ENCODE measurements at places on chromosomes 12 and 14.

DNA sequence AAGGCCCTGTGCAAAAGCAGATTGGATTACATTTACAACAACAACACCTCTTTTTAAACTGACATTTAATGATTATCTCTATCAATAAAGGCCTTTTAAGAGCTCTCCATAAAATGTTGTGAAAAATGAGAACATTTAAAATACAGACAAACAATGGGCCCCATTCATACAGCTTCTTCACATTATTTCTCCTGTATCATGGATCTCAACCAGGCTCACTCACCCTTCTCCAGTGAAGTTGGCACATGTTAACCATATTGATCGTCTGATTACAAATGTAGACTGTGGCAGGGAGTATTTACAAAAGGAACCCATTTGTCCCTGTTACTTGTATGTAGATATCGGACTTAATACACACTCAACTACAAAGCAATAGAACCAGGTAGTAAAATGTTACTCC is 220.2 kb upstream of the BTG1 start:
- no peak for DNase-seq

DNA sequence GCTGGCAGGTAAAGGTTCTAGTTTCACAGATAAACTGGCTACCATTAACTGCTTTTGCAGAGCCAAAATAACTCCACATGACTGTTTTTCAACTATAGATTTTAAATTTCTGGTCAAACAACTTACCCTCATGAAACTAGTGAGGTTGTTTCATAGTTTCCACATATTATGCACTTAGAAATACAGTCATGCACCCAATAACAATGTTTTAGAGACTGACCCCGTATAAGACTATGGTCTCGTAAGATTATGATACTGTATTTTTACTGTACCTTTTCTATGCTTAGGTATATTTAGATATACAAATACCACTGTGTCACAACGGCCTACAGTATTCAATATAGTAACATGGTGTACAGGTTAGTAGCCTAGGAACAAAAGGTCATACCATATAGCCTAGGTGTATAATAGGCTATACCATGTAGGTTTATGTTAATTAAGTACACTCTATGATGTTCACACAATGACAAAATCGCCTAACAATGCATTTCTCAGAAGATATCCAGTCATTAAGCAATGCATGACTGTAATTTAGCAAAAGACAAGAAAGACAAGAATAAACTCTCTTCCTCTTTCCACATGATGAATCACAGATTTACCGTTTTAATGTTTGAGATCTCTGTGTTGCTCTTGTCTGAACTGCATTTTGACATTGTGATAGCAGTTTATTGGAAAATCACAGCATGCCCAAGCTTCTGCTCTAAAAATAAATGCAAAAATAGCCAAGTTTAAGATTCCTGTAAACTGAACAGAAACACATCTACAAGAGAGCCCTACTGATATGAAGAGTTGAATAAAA is 17.1 kb downstream of the DICER1 start:
- no peak for DNase-seq

- DNase-seq, result no peak
These were observed 76.3 kb upstream of the NOS1 start for GRCh38 chr12:117437516-117438255.

DNA sequence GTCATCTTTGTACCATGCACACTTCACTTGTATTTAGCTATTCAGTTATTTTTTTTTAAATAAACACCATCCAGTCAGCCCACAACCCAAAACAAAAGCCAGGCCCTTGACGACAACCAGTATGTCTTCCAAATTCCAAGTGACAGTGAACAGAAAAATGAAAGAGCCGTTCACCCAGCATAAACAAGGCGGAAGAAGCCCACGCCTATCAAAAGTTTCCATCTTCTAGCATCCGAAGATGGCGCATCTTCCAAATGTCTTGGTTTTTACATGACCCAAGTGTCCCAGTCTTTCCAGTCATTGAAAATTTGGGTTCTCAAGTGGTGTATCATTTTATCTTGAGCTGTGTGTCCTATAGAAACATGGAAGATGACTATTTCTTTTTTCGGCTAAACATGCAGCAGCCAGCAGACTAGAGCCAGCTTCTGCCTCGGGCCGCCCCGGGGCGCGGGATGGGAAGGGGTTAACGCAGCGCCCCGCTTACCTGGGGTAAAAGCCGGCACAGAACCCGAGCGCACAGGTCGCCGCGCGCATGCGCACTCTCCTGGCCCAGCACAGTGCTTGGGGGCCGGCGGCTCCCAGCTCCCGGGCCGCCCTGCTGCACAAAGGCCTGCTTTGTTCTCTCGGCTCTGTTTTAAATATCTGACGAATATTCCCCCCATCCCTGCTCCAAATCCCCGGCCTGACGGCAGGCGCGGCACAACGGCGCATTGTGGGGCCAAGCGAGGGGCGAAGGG is 164.8 kb downstream of the ZFP36L1 start:
- no peak for DNase-seq

DNA sequence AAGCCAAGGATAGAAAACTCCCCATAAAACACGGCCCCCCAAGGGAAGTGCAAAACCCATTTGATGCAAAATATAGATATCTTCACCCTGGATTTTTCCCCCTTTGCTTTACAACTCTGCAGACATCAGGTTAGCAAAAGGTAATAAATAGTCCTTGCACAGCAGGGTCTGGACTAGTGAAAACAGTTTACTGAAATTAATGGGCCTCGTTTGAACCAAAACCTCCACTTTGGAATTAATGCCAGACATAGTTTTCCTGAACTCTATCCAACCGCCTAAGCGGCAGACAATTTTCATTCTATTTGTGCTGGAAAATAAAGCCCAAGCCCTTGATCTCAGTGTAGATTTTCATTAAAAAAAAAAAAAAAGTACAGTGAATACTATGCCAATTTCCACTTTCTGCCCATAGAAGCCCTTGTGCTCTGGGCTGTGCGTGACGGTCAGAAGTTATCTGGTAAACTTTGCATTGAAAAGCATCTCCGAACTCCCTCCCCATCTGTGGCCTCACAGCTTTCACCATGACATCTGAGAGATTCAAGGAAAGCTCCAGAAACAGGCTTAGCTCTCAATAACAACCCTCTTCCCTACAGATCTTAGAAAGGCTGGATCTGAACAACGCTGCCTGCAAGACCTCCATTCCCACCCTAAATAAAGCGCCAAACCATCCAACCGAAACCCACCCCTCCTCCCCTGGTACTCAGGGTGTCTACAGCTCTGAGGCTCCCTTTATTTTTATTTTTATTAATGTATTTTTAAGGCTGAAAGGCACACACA is 11.0 kb upstream of the IRF2BPL start:
- no peak for DNase-seq

- DNase-seq, result no peak
These were observed 112.7 kb downstream of the METTL25 start for GRCh38 chr12:82470906-82471512.

- no peak for DNase-seq
These were observed 14.4 kb downstream of the TNFRSF1A start for GRCh38 chr12:6327229-6328041.

DNA sequence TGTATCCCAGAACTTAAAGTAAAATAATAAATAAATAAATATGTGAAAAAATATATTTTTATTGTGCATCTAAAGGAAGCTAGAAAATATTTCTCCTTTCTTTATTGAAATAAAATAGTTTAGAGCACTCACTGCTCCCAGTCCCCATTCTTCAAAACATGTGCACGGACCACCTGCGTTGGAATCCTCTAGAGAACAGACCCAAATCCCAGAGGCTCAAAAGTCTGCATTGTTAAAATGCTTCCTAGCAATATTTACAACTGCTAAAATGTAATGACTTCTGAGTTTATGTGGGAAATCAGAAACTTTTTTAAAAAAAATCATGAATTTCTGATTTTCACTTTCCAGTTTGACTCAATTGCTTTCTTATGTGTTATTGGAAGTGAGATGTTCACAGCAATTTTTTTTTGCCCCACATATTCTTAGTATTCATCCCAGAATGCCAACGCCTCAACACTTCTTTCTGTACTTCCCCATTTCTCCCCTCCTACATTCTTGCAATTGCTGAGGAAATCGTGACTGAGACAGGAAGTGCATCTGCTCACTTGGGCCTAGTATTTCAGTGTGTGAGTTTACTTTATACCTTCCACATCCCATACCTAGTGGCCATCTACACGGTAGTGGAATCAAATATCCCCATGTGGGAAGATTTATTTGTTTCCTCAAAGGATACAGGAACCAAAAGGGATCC is 116.0 kb upstream of the FLRT2 start:
- no peak for DNase-seq

DNA sequence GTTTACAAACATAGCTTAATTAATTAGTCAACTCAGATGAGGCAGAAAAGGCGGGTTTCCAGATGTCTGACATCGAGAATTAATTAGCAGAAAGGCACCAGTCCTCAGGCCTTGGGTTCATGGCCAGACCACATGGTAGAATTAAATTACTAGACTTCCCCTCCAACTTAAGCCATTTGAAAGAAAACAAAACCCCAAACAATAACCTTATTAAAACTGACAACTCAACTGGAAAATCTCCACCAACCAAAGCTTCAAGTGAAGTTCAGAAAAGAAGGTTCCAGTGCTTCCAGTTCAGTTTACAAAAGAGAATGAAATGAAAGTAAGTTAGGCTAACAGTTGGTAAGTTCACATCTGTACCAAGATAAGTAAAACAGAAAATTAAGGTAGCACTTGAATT is 349.5 kb downstream of the GRIN2B start:
- no peak for DNase-seq

- no peak for DNase-seq
These were observed 121.4 kb downstream of the KSR2 start for GRCh38 chr12:117847371-117847770.

DNA sequence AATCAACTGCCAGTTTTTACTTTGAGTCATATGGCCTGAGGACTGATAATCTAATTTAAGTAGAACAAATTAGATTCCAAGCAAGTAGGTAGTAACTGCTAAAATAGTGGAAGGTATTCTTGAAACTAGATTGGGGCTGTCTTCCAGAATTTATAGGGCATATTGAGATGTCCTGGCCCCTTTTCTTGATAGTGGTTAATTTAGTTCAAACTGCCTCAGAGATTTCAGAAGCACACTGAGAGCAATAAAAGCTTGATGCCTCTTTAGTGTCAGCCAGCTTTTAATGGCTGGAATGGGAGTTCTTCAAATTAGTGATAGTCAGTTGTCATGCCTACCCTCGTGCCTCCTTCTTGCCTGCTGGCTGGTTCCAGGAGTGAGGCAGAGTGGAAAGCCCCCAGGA is 120.5 kb downstream of the AKAP6 start:
- no peak for DNase-seq

- no peak for DNase-seq
These were observed 92.8 kb downstream of the FRMD6 start for GRCh38 chr14:51744372-51745130.

DNA sequence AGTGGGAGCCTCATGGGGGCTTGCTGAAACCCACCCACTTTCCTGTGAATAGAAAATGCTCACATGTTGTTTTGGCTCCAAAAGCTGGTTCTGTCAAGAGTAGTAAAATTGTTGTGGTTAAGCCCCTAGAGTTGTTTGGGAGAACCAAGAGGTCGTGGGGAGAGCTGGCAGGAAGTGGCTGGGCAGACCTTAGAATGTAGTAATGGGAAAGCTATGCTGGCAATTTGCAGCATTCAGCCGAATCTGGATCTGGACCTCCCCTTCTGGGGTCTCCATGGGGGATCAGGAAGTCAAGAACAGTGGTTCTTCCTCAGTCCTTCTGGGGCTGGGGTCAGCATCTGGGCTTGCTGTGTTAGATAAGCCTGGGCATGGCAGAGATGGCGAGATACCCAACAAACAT is 150.6 kb upstream of the TBX3 start:
- peak; percentile 40 for DNase-seq

- no peak for DNase-seq
These were observed 26.8 kb upstream of the TOMM20L start for GRCh38 chr14:58368956-58369355.

DNA sequence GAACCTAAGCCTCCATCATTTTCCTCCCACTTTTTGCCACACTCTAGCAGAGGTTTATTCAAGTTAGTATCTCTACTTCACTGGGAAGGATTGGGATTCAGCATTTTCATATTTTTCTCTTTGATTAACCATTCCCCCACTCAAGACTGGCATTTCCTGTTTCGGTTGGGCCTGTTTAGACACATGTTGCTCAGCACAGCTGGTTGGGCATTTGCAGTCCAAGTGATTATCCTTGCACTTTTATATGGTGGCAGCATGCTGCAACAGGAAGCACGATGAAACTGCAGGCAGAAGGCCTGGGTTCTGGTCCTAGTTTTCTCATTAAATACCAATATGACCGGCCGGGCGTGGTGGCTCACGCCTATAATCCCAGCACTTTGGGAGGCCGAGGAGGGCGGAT is 182.9 kb upstream of the GRIN2B start:
- DNase-seq, result no peak

DNA sequence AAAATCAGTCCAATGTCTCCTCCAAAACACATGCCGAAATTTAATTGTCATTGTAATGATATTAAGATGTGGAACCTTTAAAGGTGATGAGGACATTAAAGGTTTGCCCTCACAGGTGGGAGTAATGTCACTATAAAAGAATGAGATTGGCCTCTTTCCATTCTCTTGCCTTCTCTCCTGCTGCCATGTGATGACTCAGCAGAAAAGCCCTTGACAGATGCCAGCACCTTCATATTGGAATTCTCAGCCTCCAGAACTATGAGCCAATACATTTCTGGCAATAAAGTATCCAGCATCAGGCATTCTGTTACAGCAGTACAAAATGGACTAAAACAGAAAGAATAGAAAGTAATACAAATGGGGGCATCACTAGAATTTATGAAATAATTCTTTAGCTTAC is 609.7 kb downstream of the SLC16A7 start:
- peak; percentile 29 for DNase-seq

DNA sequence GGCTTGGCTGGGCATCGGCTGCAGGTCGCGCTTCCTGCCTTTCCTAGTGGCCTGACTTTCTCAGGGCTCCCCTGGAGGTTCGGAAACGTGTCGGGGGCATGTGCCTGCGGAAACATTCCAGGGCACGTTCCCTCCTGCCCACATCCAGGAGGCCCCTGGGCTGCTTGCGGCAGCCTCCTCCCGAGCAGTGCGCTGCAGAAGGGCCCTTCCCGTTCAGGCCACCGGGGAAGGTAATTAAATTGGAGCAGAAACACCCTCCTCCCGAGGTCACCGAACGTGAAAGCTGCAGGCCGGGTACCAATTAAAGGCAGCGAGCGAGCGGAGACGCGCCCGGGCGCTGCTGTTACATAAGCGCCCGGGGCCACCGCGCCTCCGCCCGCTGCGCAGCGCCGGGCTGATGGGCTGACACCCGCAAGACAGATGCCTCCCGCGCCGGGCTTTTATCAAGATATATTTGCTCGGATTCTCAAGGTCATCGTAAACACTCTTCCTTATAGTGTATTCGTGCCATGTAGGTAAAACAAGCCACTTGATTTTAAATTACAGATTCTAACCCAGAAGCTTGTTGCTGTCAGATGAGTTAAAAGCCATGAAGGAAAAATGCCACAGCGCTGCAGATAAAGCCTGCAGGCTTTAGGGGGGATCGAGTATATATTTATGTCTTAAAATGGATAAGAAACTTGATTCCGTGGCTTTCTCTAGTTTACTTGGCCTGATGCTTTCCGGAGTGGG is 31.4 kb downstream of the SSPN start:
- DNase-seq, result no peak
